ENCODE measurements at places on chromosomes 2 and 18. TPM values are rescaled to one million over a fixed set of nuclear protein-coding genes. Genes with fewer than 3 reads are reported as not detected.

DNA sequence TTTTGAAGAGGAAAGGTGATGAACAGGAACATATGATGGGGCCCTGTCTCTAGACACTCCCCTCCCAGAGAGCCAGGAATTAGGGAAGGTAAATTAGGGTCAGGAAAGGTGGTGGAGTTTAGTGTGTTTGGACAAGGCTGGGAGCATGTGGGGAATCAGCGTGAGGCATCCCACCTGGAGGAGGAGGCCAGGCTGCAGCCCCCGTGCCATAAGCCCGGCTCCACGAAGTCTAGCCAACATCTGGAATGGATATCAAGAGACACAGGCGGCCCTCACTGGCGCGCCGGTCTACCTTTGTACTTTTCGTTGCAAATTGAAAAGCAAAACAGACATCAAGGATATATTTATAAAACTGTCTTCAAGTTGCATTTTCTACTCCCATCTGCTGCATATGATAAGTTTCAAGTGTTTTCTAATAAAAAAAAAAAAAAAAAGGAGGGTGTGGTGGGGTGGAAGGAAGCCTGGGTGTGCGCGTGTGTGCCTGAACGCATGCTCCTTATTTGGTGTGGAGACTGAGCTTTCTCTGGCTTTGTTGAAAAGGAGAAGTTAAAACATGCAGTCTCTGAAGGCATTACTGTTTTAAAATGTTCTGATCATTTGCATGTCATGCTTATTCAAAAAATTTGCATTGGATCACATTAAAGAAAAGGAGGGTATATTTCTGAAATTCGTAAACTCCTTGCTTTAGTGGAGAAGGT is 546.7 kb upstream of the ID2 start:
- no peak for DNase-seq

The DIPK1C gene
- total RNA-seq, result 0.82 TPM

DNA sequence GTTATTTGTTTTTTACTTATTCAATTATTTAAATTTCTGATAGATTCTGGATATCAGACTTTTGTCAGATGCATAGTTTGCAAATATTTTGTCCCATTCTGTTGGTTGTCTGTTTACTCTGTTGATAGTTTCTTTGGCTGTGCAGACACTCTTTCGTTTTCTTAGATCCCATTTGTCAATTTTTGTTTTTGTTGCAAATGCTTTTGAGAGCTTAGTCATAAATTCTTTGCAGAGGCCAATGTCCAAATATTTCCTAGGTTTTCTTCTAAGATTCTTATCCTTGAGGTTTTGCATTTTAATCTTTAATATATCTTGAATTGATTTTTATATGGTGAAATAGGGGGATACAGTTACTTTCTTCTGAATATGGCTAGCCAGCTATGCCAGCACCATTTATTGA is 112.7 kb upstream of the SESTD1 start:
- no peak for DNase-seq

DNA sequence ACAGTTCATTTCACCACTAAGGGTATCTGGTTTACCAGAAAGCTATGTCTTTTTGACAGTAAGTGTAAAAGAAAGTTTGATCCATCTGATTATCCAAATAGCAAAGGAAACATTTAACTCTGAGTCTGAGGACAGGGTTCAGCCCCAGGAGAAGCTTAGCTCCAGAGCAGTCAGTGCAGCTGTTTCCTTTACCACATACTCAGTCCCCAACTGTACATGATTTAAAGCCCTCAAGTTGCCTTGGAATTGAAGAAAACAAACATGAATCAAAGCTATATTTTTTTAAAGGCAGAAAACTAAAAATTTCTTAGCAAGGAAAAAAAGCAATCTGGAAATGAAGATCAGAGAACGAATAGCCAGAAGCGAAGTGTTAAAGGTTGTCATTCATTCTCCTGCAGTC is 746.0 kb downstream of the METTL4 start:
- DNase-seq, result no peak

The SERPINB11 gene
- total RNA-seq, result not detected

The NOSTRIN gene
- 12.5 TPM for total RNA-seq

- no peak for DNase-seq
Measured at GRCh38 chr2:40544072-40544471, 92.2 kb upstream of the SLC8A1 start.

GRCh38 chr2:119119999-119120756 is 38.4 kb downstream of the C1QL2 start:
- DNase-seq, result no peak

DNA sequence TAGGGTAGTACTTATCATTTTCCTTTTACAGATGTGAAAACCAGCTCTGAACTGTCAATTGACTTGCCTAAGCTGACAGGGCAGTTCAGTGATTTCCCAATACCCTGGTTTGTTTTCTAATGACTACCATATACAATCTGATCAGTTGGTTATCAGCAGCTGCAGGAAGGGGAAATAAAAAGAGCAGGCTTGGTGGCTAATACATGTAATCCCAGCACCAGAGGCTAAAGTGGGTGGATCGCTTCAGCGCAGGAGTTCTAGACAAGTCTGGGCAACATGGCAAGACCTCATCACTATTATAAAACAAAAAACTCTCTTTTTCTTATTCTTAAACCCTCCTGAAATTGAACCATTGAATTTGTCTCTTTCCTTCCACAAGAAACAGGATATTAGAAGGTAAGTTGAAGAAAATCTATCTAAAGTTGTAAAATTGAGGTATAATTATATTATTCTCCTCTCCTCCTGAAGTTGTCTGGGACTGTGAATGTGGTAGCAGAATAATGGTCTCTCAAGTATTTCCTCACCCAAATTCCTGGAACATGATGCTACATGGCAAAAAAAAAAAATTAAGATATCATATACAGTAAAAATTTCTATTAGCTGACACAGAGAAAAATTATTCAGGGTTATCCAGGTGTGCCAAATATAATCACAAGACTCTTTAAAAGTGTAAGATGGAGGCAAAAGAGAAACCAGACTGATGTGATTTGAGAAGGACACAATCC is 1441.6 kb downstream of the SUCLG1 start:
- DNase-seq, result no peak

- no peak for DNase-seq
Measured at GRCh38 chr2:237042101-237042500, 43.6 kb upstream of the COPS8 start.

DNA sequence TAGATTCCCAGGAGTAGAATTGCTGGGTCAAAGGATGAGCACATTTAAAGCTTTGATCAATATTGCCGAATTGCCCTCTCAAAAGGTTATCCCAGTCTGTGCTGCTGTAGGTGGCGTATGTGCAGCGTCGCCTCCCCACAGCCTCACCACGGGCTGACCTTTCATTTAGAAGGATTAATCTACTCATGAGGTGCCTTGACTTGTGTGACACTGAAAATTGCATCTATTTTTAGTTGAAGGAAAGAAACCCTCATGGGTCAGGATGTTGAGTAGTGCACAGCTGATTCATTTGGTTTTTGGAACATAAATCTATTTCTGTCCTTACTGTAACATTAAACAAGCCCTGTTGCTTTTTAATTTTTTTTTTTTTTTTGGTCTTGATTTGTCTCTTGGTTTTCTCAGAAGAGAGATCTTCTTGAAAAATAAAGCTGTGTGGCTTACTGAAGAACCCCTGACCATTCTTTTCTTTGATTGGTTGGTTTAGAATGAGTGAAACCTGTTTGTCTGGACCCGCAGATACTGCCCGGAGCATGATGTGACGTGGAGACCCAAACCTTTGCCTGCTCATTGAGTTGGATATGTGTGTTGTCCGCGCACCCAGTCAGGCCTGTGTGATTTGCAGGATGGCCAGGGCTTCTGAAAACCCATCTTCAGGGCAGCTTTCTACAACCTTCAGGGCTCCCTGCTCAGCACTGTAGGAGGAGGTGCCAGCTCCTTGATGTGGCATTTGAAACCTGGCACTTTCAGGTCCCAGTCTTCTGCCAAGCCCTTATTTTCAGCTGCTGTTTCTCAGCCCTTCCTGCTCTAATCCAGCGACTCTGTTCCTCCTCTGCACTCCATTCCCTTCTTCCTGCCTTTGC is 61.0 kb downstream of the LPIN1 start:
- DNase-seq, result no peak

The GNAL gene
- 13.2 TPM for total RNA-seq

DNA sequence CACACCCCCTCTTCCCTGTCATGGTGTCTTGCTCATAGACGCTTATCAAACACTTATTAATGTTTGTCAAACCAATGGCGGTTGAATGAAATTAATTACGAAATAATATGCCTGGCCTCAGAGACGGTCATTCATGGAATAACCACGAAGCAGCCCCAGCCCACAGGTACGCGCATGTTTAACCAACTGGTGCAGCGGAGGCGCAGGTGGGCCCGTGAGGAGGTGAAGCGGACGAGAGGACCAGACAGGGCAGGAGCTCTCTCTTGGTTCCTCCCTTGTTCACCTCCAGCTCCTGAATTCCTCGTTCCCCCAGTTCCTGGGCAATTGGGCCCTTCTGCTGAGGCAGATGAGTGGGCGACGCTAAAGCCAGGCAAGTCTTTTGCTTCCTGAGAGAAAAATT is 169.8 kb downstream of the TNS1 start:
- no peak for DNase-seq
